NCI-H2171 (cell line): ENCODE measurements at places on chromosomes 12 and 14.

DNA sequence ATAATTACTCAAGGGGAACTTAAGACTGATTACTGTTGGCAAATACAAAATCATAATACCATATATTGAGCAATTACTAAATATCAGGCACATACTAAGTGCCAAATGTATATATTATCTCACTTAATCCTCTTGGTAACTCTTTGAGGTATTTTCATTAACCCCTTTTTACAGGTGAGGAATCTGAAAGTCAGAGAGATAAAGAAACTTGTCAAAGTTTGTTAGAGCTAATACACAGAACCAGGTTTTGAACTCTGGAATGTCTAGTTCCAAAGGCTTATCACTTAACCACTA, 80.3 kb downstream of the LLPH start:
- no peak for DNase-seq

GRCh38 chr14:29788093-29788492, 139.6 kb downstream of the PRKD1 start:
- DNase-seq, result no peak

DNA sequence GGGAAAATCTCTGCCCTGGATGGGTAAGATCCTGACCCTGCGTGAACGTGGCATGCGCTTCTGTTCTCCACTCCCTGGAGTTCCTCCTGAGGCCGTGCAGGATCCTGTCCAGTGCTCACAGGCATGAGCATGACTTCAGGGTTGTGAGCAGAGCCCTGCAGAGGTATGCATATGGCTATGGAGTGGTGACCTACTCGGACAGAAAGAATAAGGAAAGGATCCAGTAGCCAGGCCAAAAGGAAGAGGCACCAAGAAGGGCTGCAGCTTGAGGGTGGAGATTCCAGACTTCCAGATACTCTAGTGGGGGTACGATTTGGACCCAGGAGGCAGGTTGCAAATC, 20.8 kb upstream of the CD27 start:
- no peak for DNase-seq

- no peak for DNase-seq
These were observed 95.4 kb upstream of the ANO4 start for GRCh38 chr12:100699209-100699608.

- no peak for DNase-seq
These were observed 35.6 kb downstream of the GCH1 start for GRCh38 chr14:54867011-54867410.
